ENCODE measurements at places on chromosomes 5 and 9.

- DNase-seq: no peak
These were observed 1.8 kb downstream of the IRX1 start for GRCh38 chr5:3597167-3598007.

GRCh38 chr9:98010445-98010844 lies 27.3 kb downstream of the ANP32B start:
- DNase-seq: peak; percentile 10

GRCh38 chr5:71481441-71481840 lies 26.0 kb downstream of the BDP1 start:
- no peak for DNase-seq

GRCh38 chr5:151122828-151123227 lies 34.8 kb downstream of the ANXA6 start:
- no peak for DNase-seq

DNA sequence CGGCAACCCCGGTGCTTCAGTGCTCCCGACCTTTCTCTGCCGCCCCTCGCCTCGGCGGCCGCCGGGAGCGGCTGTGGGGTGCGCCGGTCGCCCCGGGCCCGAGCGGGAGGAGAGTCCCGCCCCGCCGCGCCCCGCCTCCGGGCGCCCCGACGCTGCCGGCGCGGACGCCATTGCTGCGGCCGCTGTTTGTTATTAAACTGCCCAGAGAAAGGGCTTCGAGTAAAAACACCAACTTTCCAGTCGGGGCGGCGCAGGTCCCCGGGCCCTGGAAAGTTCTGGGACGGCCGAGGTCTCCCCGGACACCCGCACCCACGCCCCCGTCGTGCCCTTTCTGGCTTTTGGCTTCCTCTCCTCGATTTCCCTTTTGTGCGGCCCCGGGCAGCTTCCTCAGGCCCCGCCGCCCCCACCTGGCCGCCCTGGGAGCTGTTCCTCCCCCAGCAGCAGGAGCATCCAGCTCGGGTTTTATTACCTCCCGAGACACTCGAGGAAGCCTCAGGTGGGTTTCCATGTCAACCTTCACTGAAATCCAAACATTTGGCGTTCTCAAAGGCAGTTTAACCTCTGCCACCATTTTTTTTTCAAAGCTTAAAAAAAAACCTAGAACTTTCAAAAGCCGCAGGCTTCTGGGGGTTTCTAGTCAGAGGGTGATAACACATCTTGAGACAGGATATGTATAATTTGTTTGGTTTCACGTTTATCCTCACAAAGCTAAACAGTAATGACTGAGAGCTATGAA lies 334.4 kb downstream of the CWC27 start:
- peak; percentile 67 for DNase-seq

GRCh38 chr5:162230348-162230747 lies 162.8 kb downstream of the GABRG2 start:
- DNase-seq: no peak

Data from CD4-positive, alpha-beta T cell treated with Interferon alpha-2 for 1 hour (primary cell).